ENCODE measurements at places on chromosomes 16 and 17. TPM values are rescaled to one million over a fixed set of nuclear protein-coding genes. Genes with fewer than 3 reads are reported as not detected.

DNA sequence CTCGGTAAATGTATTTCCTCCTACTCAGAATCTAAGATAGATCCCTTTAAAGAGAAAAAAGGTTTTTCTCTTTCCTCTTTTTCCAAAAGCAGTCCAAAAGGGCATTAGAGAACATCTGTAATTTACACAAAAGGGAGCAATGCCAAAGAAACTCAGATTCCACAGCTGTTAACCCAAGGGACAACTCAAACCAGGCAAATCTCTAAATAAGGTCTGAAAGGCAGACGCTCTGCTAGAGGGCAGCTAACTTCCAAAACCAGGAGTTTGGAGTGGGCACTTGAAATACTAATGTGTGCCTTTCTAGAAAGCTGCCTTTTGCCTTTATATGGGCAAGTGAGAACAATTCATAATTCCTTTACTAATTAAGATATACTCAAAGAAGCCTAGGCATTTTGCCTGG, 435.7 kb downstream of the ZFHX3 start:
- H3K4me3 ChIP-seq: no peak overlapping the region
- no peak for DNase-seq
- no peak overlapping the region for H3K27ac ChIP-seq

- H3K36me3 ChIP-seq: no peaks in the 10 kb centered on the region
- no peak for DNase-seq
- no peak overlapping the region for H3K27ac ChIP-seq
- H3K4me3 ChIP-seq: no peak overlapping the region
- no peaks in the 10 kb centered on the region for H3K4me1 ChIP-seq
Measured at GRCh38 chr16:86243123-86243473, 267.2 kb upstream of the FOXF1 start.

- H3K27me3 ChIP-seq: no peaks in the 10 kb centered on the region
- DNase-seq: no peak
- no peaks in the 10 kb centered on the region for H3K36me3 ChIP-seq
- no peak overlapping the region for H3K4me3 ChIP-seq
Measured at GRCh38 chr16:70662991-70663523, 16.7 kb downstream of the IL34 start.

Gene MLLT6
- total RNA-seq: 493 TPM

Gene EFNB3
- total RNA-seq: 0.11 TPM

Gene ZG16B
- total RNA-seq: not detected

Gene PYY
- total RNA-seq: not detected

Gene PGAP6
- total RNA-seq: 73.5 TPM
